SJCRH30 (cell line): ENCODE measurements at places on chromosomes 3 and 15.

- peak; percentile 65 for DNase-seq
These were observed 1.5 kb downstream of the CHSY1 start for GRCh38 chr15:101250341-101250831.

GRCh38 chr3:151278230-151278629 lies at the start of gene P2RY14:
P2RY14 (minus strand) TSS chr3:151278542; CDS start chr3:151214316, 64,226 bp downstream.
- no peak for DNase-seq

DNA sequence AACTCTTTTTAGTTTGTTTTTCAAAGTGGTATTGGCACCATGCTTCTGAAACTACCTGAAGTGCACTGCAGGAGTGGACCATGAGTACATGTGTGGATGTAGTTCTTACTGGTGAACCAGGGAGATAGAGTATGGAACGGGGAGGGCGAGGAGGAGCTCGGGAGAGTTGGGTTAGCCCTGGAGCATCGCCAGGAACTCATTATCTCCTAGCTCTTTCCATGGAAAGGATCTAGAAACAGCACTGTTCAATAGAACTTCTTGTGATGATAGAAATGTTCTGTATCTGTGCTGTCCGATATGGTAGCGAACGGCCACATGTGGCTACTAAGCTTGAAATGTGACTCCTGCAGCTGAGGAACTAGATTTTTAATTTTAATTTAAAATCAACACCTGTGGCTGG lies 47.3 kb downstream of the VGLL4 start:
- no peak for DNase-seq

DNA sequence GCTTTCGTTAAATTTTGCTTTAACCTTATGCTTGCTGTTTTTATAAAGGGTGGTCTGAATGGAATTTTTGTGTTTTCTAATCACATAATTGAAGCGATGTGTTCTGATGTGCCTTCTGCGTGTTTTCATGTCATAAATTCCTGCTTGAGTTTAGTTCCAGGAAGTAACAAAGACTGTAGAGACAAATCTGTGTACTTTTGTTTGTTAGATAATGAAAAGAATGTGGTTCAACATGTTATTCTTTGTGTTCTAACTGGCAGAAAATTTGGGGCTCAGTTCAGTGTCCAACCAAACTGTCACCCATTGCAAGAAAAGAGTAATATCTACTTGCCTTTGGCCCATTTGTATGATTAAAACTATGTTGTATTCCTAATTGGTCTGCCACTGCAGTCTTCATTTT lies 324.0 kb downstream of the DIPK2A start:
- no peak for DNase-seq

DNA sequence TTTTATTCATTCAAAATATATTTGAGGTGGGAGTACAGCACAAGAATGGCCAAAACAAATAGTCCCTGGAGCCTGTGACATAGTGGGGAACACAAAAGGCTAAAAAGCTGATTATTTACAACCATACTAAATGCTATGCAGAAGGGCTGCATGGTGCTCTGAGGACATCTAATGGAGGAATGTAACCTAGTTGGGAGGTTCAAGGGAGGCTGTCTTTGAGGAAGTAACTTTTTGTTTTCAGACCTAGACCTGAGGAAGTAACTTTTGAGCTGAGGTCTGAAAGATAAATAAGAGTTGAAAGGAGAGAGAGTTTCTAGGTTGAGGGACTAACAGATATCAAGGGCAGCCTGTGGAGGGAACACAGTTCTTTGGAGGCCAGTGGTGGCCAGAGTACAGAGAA lies 34.8 kb upstream of the RASA2 start:
- peak; percentile 48 for DNase-seq

- no peak for DNase-seq
These were observed 50.9 kb downstream of the HCN4 start for GRCh38 chr15:73317651-73318462.

DNA sequence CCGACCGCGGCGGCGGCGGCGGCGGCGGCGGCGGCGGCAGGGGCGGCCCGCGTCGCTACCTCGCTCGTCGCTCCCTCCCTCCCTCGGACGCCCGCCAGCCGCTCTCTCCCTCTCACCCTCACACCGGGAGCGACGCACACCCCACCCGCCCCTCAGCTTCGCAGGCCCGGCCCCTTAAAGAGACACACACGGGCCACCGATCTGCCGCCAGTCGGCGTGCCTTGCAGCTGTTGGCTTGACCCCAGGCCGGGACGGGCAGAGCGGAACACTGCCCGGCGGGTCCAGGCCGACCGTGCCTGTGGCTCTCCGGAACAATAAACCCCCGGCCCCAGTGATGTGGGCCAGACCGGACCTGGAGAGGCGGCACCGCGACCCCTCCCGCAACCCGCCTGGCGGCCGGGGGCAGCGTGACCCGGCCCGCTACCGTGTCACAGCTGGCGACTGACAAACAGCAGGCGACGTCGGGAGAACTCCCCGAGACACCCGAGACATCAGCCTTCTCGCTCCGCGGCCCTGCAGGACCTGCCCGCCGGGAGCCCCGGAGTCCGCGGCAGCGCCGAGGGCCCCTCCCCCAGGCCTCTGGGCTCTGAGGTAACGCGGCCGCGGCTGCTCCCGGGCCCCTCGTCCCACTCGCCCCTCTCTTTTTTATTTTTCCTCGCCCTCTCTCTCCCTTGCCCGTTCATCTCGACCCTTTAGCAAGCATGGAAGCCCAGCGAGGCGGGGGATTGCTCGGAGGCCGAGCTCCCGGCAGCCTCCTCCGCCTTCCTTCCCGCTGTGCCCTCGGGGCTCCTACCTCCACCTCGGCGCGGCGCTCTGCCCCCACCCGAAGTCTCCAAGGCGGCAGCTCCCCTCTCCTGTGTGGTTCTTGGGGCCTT lies at the start of gene SETD2:
TSS of gene SETD2 (minus strand) at position 107 of the 875 bp plus-strand sequence. CDS start 189 bp downstream, outside the sequence.
- DNase-seq = peak; percentile 93

- DNase-seq = no peak
These were observed 7.4 kb downstream of the GLB1 start for GRCh38 chr3:33089515-33089914.

DNA sequence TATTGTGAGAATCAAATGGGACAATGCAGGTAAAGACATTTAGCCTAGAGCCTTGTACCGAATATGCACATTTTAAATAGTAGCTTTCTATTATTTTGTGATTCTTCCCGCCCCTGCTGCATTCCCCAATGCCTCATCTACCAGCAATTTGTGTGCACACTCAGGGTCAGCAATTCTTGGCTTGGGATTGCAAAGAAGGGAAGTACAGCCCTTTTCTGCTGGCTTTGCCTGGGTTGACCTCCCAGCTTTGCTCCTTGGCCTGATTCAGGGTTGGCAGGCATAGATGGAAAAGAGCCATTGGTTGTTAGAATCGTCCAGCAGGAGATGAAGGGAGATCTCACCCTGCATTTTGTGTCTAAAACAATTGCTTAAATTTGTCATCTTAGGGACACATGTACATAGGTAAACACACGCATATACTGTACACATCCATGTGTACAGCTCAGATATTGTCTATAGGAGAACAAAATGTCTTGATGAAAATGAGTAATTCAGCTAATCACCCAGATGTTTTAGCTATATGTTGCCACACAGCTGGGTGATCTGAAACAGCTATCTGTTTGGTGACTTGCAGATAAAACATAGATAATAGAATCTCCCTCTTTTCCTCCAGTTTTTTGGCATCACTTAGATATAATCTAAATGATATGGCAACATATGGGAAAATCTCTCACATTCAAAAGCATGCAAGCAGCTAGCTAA lies 340.9 kb upstream of the TBL1XR1 start:
- DNase-seq = no peak

GRCh38 chr15:29945943-29946596 lies 123.8 kb upstream of the TJP1 start:
- no peak for DNase-seq

GRCh38 chr15:31230630-31231485 lies 95.8 kb upstream of the KLF13 start:
- DNase-seq = no peak

GRCh38 chr15:32838820-32839219 lies 121.0 kb downstream of the GREM1 start:
- DNase-seq = no peak

DNA sequence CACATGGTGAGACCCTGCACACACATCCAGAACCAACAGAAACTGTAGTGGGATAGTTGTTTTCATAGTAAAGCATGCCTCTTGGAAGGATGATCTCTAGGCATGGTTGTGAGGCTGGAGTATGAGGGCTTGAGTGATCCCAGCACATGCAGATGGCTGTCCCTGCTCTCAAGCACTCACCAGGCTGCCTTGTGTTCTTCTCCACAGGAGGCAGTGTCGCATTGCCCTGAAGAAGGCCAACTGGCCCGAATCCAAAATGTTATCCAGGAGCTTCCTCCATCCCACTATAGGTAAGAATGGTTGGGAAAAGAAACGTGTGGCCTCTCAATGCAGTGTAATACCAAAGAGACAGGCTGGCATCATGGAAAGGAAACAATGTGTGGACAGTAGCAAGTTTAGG lies 82.7 kb downstream of the TMEM39A start:
- DNase-seq = peak; percentile 38

GRCh38 chr3:78507196-78507984 lies 1260.4 kb downstream of the ROBO1 start:
- DNase-seq = peak; percentile 22

GRCh38 chr3:127495821-127496655 lies 94.5 kb downstream of the TPRA1 start:
- no peak for DNase-seq

- DNase-seq = no peak
These were observed 305.7 kb upstream of the ATP11B start for GRCh38 chr3:182487611-182488010.

- DNase-seq = peak; percentile 97
These were observed 60.5 kb upstream of the KLF13 start for GRCh38 chr15:31265871-31266711.

- DNase-seq = no peak
These were observed 304.4 kb downstream of the BCHE start for GRCh38 chr3:165532851-165533250.
